ENCODE measurements at places on chromosomes 16 and 17.

GRCh38 chr16:67708368-67708771 is 10.7 kb downstream of the GFOD2 start:
- DNase-seq, result no peak

DNA sequence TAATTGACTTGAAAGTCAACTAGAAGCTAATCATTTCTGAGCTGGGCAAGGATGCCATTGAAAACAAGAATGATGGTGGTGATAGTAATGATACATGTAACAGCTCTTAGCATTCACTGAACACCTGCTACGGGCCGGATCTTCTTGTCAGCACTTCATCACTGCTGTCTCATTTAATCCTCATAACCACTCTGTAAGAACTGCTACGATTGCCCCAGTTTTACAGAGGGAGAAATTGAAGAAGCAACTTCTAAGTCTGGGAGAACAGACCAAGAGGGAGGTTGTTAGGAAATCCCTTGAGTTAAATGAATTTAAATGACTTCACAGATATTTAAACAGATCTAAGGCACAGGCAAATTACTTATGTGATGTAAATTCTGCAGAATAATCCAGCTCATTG is 7.0 kb upstream of the GAN start:
- DNase-seq, result no peak

GRCh38 chr16:51326131-51326856 is 175.2 kb upstream of the SALL1 start:
- DNase-seq, result no peak

DNA sequence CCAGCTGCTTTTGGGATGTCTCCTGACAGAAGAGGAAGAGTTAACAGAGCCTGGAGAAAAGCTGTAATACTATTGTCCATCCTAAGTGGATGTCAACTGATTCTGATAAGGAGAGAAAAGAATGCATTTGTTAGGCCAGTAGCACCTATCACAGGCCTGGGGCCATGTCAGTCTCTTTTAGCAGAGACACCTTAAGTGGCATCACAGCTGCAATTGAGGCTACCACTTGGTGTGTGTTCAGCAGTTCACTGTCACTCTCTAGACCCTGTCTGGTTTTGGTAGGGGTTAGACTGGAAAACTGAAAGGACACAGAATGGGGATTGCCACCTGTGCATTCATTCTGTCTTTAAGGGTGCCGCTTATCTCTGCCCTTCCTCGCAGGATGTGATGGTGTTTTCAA is 42.0 kb downstream of the PSMD12 start:
- DNase-seq, result no peak

DNA sequence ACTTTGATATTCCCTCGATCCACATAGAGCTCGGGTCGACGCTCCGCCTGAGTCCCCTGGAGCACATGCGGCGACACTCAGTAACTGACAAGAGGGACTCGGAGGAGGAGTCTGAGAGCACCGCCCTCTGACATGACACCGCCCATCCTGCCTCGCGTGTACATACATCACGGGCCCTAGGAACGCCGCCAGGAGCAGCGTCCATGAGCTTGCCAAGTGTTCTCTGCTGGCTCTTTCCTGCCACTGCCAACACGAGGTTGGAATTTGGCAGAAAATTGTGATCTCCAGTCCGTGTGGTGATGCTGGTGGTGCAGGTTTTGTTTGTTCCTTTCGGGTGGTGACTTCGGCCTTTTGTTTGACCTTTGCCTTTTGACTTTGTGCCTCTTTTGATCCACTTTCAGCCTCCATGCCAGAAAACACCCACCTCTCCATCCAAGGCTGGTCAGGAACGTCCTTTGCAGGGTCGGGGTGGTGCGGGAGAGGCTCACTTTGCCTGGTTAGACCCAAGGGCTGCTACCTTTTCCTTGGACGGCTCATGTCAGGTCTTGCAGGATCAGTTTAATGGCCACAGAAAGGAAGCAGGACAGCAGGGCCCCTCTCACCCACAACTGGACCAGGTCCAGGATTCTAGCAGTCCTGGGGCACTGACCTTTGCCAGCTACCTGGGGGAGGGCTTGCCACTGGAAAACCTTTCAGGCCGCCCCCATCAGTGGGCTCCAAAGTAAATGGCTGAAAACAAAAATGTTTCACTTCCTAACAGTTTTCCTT is 27.6 kb downstream of the ELAC2 start:
- DNase-seq, result no peak

DNA sequence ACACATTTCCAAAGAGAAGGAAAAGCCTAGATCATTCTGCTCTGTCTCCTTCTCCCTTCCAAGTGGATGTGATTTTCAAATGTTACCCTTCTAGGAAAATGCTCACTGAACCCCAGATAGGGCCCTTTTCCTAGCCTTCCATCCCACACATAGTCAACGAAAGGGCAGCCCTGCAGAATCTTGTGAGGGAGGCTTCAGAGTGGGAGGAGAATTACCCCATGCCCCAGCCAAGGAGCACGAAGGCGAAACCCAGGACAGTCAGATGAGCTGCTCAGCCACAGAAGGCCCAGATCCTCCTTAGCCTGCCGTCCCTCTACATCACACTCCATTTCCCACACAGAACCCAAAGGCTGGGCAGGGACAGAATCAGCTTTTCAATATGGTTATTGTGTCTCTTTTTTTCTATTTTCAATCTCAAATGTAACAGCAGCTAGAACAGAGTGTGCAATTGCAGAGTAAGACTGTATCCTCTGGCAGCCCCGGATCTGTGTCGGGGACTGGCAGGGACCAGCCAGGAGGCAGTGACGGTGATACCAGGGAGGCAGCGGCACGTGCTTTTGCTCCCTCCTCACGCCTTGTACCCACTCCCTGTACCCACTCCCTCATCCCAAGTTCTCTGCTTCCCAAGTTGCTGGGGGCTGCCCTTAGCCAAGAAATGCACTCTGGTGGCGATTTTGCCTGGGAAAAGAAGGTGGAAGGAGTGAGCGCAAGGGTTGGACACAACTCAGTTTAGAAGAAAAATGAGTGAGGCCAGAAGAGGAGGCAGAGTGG is 3.7 kb upstream of the SDK2 start:
- no peak for DNase-seq

DNA sequence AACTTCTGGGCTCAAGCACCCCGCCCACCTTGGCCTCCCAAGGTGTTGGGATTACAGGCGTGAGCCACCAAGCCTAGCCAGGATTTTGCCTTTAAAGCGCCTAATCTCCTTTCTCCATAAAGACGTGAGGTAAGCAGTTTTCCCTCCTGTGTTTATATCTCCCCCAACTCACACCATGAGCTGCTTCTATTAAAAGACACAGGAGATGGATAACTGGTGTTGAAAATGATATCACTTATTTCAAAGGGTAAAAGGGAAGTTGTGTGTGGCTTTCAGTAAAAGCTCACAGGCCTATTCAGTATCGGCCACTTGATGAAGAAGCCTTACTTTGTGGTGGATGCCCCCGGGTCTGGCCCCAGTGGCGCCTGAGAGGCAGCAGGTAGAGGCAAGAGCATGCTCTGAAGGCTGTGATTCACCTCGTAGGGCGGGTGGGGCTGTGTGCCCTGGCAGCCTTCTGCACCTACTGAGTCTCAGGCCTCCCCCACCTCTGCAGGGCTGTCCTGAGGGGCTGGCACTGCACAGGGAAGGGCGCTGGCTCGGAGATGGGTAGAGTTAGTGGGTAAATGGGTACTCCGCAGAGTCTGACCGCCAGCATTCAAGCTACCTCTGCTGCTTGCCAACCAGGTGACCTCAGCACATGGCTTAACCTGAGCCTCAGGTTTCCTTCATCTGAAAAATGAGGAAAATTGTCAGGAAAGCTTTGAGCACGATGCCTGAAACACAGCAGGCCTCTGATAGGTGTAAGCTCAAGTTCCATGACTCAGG is 146.8 kb downstream of the CLEC16A start:
- no peak for DNase-seq

DNA sequence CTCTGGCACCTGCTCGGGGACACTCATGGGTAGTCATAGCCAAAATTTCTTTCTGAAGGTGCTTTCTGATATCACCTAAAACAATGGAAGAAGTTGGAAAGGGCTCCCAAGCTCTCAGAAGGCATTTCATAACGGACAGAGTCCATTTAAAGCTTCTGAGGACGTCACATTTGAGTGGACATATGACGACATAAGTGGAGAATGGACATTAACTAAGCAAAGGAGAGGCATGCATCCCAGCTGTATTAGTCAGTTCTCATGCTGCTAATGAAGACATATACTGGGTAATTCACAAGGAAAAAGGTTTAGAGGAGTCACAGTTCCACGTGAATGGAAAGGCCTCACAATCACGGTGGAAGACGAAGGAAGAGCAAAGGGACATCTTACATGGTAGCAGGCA is 260.2 kb upstream of the DYNLRB2 start:
- DNase-seq, result no peak

DNA sequence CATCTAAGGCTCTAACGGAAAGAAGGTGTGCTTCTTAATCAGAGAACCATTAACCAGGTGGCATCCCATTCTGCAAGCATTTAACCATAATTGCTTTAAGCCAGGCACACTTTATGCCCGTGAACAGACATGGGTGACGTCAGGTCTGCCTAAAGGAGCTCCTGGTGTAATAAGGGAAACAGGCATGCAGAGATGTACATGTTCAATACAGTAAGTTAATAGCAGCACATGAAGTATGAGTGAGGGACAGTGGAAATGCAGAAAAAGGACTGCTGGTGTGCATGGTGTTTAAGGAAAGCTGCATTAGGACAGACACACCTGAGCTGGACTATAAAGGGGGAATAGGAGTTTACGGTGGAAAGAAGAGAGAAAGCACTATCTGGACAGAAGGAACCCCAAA is 18.6 kb downstream of the DYNLRB2 start:
- no peak for DNase-seq

- no peak for DNase-seq
Measured at GRCh38 chr17:74579900-74580299, 12.2 kb downstream of the CD300LD start.

DNA sequence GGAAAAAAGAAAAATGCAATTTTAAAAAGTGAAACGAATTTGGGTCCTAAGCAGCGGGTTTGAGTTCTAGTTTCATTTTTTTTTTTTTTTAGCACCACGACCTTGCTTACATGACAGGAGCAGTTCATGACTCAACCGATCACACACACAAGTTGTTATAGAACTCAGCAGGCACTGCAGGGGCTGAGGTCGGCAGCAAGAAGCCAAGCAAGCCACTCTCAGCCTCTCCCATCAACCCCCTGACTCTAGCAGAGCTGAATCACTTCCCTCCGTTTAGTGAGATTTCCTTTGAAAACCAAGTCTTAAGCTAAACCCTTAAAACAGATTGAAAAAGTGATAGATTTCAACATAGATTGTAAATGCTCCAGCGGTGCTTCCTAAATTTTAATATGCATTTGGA is 520.8 kb downstream of the HAPSTR1 start:
- no peak for DNase-seq

Data from midbrain (tissue), 1 donor.